ENCODE measurements at places on chromosomes 6 and 20.

DNA sequence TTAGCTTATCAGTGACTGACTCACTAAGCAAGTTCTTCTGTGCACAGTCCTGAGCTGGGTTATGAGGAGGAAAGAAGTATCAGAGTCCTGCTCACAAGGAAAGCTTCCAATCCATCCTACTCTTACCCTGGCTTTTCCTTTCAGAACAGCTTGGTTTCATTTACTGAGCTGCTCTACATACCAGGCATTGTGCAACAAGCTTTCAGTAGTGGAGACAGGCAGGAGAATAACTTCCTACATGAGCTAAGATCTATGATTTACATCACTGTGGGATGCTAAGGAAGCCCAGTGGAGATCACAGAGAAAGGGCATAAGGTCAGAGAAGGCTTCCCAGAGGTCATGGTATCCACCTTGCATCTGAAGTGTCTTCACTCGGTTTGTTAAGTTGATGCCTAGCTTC is 144.5 kb downstream of the MAP3K7 start:
- no peak for DNase-seq

- peak; percentile 7 for DNase-seq
Observed at GRCh38 chr6:82365016-82365795, 1.6 kb downstream of the TPBG start.

DNA sequence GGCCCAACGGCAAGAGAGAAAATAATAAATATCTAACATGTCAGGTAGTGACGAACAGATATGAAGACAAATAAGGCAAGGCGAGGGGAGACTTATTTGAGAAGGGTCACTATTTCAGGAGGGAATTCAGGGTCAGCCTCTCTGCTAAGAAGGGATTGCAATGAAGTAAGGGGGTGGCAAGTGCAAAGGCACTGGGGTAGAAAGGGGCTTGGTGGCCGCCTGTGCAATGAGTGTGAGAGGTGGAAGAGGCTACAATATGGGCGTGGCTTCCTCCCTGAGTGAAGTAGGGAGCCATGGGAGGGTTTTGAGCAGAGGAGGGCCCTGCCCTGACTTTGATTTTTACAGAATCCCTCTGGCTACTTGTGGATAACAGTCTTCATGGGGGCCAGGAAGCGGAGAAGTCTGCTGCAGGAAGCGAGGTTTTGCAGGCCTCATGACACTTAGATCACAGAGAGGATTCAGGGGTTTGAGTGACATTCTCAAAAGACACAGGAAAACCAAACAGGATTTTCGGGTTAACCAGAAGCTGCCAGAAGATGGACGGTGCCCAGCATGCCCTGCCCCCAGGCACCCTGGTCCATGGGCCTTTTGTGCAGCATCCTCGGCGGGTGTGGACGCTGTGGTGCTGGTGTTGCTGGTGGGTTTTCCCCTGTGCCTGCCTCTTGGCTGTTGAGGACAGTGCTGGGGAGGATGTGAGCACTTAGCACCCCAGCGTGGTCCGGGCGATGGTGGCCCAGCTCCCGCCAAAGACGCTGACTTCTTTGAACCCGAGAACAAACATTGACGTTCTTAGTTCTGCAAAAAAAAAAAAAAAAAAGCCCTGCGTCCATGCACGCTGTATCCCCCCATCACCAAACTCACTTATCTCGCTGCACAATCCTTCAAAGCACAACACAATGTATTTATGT is 124.2 kb upstream of the PTPN1 start:
- DNase-seq, result peak; percentile 48

GRCh38 chr20:49417843-49418555 is 64.5 kb downstream of the KCNB1 start:
- DNase-seq, result no peak

- DNase-seq, result no peak
Observed at GRCh38 chr6:68240726-68241125, 394.4 kb upstream of the ADGRB3 start.

GRCh38 chr6:19712012-19712688 is 125.0 kb upstream of the ID4 start:
- no peak for DNase-seq

- no peak for DNase-seq
Observed at GRCh38 chr20:19838468-19838867, 80.4 kb downstream of the RIN2 start.

DNA sequence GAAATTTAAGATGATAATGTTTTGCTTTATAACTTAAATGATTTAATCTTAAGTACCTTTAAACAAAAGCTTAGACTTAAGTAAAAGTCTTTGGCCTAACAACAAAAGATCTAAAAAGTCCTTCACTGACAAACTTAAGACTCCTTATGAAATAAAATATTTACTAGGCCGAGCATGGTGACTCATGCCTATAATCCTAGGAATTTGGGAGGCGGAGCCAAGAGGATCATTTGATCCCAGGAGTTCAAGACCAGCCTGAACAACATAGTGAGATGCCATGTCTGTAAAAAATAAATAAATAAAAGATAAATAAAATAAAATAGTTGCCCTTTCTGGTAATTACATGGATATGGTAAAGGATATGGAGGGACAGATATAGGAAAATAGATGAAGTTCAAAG is 12.4 kb downstream of the KATNA1 start:
- DNase-seq, result no peak

DNA sequence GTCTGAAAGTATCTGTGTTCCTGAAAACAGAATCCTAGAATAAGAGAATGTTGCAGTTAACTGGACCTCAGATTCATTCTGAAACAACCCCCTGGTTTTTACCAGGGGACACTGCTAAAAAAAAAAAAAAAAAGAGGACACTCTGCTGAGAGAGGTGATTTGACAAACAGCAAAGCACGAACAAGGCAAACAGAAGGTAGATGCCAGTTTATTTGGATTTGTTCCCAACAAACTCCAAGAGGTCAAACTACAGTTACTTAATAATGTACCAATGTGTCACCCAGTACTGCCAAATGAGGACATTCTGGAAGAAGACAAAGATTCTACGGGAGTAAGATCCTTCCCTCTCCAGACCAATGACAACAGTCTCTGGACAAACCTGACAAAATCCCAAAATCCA is 40.6 kb upstream of the SLC22A16 start:
- DNase-seq, result no peak

DNA sequence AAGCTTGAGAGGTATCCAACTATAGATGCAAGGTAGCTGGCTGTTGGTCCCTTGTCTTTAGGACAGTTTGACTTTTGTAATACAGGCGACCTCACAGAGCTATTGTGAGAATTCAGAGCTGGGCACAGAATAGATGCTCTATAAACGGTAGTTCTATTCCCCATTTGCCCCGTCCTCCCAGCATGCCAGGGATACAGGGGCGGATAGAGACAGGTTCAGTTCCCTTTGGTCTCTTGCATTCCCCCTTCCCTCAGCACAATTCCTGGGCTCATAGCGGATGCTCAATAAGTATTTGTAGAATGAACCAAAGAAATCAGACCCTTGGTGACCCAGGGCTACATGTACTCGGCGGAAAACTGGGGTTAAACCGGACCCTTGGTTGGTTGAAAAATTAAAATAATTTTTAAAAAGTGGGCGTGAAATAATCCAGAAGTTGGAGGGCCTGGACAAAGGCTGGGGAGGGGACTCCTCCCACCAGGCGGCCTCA is 707 bp upstream of the TOP1 start:
- DNase-seq, result no peak

Data from activated CD4-positive, alpha-beta T cell treated with anti-CD3 and anti-CD28 coated beads for 48 hours (primary cell).